Activated CD4-positive, alpha-beta T cell treated with anti-CD3 and anti-CD28 coated beads for 24 hours (primary cell): ENCODE measurements at places on chromosomes 3 and 15.

- no peak for DNase-seq
Measured at GRCh38 chr15:27585041-27585640, 514.0 kb downstream of the OCA2 start.

GRCh38 chr15:57655809-57656208, 50.7 kb upstream of the POLR2M start:
- no peak for DNase-seq

GRCh38 chr3:159782724-159783421, 205.8 kb upstream of the IL12A start:
- no peak for DNase-seq

DNA sequence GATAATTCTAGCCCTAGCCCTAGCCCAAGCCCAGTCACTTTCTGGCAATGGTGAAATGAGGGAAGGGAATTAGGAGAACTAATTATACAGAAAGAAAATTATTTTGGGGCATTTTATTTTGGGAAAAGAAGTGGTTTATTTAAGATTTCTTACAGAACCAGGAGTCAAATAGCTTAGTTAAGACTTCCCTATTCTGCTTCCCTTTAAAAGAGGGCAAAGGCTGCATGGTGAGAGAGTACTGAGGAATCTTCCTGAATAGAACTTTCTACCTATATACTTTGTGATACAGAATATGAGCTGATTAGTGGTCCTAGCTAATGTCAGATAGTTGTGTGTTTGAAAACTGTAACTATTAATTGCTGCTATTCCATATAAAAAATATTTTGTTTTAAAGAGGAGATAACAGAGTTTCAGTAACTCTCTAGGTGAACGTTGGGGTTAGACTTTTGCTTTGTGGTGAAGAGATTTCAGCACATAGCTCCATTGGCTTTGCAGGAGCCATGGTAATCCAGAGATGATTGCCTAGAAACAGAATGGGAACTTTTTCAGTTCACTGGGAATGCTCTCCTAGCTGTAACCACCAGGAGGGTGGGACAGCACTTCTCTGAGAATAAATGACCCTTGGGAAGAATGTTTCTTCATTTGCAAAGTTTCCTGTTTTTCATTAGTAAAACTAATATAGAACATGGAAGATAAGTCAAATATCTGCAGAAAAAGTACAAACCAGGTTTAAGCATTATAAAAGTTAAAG, 5.3 kb upstream of the GCSAM start:
- no peak for DNase-seq

- DNase-seq, result no peak
Measured at GRCh38 chr3:190378240-190378891, 9.6 kb upstream of the CLDN16 start.

DNA sequence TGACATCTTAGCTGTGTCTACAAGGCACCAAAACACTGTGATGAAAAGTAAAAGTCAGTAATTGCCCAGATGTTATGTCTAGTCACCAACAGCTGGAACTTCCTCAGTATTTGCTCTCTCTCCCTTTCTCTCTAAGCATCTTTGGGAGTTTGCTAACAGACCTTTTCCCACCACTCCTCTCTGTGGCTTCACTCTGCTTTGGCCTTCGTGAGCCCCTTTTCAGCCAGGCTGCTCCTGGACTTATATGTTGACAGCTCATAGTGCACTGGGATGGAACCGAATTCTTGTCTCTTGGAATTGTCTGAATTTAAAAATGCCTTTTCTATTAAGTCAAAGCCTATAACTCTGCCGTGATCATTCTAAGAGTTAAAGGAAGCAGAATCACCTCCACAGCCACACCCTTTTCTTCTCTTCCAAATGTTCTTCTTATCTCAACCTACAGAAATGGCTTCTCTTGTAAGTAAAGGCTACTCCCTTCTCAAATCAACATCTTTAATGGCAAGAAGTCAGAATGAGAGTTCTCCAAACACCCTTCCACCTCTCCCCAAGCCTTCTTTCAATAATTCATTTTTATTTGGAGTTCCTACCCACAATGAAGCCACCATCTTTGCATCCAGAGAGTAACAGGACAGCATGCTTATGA, 17.2 kb upstream of the FOXP1 start:
- no peak for DNase-seq

DNA sequence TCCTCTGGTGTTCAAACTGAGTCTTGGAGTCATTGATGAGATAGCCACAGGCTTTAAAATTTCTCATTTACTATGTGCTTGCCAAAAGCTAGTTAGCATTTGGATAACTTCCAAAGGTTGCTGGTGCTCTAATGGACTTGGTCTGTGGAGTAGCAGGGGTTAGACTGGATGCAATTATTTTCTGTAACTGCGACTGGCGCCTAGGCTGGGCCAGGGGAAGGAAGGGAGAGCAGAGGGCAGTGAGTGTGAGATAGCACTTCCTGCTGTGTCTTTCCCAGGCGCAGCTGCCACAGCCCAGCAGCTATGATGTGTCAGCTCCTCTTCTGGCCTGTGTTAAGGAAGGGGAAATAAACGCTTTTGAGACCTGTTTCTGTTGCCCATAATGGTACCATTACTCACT, 98.6 kb downstream of the MYRIP start:
- DNase-seq, result no peak

DNA sequence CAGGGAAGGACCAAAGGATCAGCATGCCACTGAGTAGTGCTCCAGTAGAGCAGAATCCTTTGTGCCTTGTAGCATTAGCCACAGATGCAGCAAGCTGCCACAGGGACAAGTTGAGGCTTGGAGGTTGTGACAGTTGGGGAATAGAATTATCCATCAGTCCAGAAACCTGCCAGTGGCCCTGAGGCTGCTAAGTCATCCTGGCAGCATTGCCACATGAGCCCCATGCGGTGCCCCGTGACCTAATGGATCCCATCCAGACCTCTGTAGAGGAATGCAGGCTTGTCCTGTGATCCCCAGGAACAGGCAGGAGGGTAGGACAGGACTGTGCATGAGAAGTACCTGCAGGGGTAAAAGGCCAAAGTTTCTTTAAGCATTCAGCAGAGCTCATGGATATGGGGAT, 51.7 kb downstream of the BOC start:
- no peak for DNase-seq

DNA sequence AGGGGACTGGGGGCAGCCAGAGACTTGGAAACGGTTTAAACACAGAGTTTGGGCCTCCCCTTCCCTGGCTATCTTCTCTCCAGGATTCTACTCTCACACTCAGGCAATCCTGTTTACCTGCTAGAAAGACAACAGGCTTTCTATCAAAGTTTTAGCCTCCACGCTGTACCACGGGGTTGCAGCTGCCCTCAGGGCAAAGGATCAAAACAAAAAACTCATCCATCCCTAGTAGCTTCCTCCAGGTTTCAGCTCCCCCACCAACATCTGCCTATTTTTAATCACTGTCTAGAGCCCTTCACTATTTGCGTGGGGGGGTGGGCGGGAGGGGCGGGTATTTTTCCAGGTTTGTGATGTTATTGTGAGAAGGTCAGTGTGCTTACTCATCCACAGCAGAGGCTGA, 286.8 kb upstream of the TRIM42 start:
- no peak for DNase-seq

GRCh38 chr15:58521293-58521991, 89.7 kb downstream of the LIPC start:
- no peak for DNase-seq

- DNase-seq, result no peak
Measured at GRCh38 chr3:159650726-159651125, 337.9 kb upstream of the IL12A start.

DNA sequence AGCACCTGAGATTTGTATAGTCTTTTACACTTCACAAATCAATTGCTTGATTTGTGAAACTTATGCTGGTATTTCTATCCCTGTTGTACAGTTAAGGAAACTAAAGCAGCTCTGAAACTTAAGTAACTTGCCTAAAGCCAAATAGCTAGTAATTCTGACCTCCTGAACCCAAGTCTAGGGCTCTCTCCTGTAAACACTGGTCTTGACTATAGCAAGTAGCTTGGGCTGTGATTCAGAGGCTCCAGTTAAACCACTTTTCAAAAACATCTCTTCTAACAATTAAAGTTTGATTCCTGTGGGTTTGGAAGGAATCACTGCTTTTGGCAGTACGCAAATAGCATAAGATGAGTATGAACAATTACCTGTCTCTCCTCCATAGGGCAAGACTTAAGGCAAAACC, 18.5 kb upstream of the CMTM8 start:
- DNase-seq, result no peak

DNA sequence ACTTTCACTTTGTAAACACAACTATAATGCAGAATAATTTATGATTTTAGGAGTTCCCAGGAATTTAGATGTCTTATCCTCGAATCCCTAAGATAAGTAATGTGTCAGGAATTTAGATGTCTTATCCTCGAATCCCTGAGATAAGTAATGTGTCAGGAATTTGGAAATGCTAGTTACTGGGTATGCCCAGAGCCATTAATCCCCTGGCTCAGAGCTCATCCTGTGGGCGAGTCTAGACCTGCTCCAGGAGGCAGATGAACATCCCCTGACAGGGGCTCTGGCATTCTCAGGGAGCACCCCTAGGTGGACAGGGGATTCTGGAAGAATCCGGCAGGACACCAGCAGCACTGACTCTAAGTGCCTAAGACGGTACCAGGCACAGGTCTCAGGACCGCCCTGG, 163.3 kb downstream of the ARRDC4 start:
- no peak for DNase-seq

GRCh38 chr15:39140060-39140604, 440.7 kb upstream of the THBS1 start:
- DNase-seq, result no peak

DNA sequence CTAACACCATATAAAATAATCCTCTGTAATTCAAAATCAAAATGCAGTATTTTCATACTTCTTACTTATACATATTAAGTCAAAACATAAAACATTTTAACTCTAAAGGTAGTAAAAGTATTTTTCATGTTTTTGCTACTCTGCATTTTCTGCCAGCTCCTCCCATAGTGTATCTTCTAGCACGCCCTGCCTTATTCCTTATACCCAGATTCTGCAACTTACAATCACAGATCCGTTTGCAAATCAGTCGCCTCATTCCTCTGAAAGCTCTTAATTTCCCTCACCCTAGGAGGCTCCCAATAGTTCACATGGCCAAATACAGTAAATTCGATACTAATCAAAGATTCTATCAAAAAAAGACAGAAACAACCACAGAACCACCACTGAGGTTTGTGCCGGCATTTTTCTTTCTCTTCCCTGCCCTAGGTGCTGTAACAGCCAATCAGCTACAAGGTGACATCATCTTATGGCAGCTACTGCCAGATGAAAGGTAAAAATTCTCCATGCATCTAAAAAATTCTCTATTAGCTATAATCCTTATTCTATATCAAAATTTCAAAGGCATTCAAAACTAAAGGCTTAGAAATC, 72.9 kb downstream of the CLASP2 start:
- DNase-seq, result no peak

DNA sequence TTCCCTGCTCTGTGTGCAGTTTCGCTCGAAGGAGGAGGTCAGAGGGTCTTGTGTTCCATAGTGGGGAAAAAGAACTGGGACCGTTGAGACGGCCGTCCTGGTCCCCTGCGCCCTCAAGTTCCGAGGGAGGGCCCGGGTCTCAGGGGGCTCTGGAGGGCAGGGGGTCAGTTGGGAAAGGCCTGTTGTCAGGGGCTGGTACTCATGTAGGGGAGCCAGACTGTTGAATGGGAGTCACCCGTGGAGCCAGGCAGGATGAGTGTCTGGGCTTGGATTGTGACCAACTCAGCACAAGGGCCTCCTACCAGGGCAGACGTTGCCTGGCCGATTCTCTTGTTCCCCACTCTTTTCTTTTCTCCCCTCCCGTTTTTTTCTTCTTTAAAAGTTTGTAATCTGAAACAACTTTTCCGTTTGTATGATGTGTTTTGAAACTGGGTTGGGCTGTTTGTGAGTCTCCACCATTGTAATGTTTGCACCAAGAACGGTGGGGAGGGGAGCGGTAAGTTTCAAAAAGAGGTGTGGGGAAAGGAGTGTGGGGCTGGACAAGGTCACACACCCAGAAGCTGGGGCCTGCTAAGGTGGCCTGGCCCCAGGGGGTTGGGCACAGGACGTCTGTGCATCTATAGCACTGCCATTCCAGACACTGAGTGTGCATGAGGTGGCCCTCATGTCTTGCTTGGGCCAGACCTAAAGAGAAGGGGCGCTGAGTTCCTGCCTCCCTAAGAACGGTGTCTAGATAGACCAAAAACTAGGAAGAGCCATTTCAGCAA, 1.1 kb downstream of the CMTM7 start:
- DNase-seq, result no peak

GRCh38 chr3:137071104-137071503, 113.3 kb downstream of the IL20RB start:
- no peak for DNase-seq

DNA sequence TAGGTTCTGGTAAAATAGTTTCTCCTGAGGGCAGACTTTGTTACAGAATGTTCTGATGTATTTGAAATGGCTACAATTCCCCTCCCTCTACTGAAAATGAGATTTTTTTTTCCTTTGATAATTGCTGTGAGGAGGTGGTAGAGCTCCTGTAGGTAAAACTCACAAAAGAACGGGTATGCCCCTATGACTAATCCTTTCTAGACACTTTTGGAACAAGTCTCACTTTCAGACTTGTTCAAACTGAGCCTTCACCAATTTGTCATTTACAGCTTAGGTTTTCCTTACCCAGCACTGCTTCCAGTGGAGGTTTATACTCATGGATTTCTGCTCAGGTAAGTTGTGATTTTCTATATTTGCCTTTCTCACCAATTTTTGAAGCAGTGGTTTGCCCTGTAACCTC, 115.6 kb downstream of the NLGN1 start:
- DNase-seq, result no peak

GRCh38 chr15:88476635-88477060, 9.1 kb downstream of the MRPS11 start:
- no peak for DNase-seq

DNA sequence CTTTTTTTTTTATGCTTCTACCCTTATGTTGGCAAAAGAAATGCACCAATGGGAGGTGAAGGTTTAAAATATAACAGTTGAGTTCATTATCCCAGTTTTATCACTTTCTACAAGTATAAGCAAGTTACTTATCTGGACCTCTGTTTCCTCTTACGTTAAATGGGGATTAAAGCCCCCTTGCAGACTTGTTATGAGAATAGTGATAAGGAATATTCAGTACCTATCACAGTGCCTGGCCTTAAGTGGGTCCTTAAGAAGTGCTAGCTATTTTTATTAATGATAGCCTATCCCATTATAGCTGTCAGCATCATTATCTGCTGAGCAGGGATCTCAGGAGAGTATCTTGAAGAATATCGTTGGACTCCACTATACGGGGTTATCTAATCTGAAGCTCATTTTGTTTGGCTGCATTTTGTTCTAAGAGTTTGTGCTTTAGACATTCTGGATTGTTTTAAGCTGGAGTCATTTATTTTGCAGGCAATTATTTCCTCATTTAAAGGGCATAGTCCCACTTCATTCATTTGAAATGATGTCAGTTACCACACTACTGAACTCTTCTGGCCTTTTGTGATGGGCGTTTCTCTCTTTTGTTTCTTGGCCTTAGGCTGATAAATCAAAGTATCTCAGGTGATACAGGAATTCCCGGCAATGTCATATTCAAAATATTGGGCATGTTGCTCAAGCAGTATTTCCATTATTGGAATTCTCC, 28.8 kb downstream of the RAB8B start:
- DNase-seq, result no peak

GRCh38 chr3:47008234-47008796, 28.8 kb downstream of the NBEAL2 start:
- no peak for DNase-seq

- DNase-seq, result no peak
Measured at GRCh38 chr3:117010318-117010717, 300.7 kb downstream of the TUSC7 start.
